ENCODE measurements at places on chromosomes 16 and 17. TPM values are rescaled to one million over a fixed set of nuclear protein-coding genes. Genes with fewer than 3 reads are reported as not detected.

The PIMREG gene
- 2.5 TPM for total RNA-seq

GRCh38 chr16:47777220-47777619 is 316.1 kb downstream of the PHKB start:
- H3K36me3 ChIP-seq: no peaks in the 10 kb centered on the region
- no peak overlapping the region for H3K27ac ChIP-seq
- no peaks in the 10 kb centered on the region for H3K4me1 ChIP-seq
- H3K4me3 ChIP-seq: no peak overlapping the region

- H3K4me1 ChIP-seq: no peaks in the 10 kb centered on the region
- no peak for DNase-seq
- no peaks in the 10 kb centered on the region for H3K36me3 ChIP-seq
- H3K27ac ChIP-seq: no peak overlapping the region
- no peaks in the 10 kb centered on the region for H3K27me3 ChIP-seq
- no peak overlapping the region for H3K4me3 ChIP-seq
These were observed 256.1 kb upstream of the SALL1 start for GRCh38 chr16:51407199-51407598.

DNA sequence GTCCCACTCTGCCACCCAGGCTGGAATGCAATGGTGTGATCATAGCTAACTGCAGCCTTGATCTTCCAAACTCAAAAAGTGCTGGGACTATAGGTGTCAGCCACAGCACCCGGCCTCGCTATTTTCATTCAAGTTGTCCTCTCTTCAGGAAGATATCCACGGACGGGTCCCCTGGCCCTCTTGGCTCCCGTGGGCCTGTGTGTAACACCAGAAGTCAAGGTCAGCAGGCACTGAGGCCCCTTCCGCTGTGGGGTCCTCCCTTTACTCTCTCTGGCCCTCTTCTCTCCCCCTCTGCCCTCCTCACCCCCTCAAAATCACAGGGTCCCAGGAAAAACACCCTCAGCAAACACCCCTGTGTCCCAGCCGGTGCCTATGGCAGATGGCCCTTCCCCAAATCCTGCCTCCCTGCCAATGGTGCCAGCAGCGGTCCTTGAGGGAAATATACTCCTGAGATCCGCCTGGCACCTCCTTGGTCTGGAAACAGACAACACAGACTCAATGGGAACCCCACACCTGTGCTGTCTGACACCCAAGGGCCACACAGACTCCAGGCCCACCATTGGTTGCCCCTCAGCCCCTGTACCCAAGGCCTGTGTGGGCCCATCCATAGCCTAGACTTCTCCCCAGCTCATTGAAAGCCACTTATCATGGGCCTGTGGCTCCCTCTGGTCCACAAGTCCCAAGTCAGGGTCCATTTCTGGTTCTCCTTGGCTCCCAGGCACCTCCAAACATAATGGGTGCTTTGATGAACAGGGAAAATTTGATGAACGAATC is 221.5 kb downstream of the ZNF423 start:
- peaks cover 8% of the 10 kb centered on the region for H3K4me1 ChIP-seq
- no peaks in the 10 kb centered on the region for H3K36me3 ChIP-seq
- H3K27me3 ChIP-seq: no peaks in the 10 kb centered on the region
- H3K4me3 ChIP-seq: no peak overlapping the region
